Activated T-helper 9 cell treated with anti-CD3 and anti-CD28 coated beads, Interleukin-2, amount 50 U/mL, for 16 hours (primary cell): ENCODE measurements at places on chromosomes 16 and 17.

DNA sequence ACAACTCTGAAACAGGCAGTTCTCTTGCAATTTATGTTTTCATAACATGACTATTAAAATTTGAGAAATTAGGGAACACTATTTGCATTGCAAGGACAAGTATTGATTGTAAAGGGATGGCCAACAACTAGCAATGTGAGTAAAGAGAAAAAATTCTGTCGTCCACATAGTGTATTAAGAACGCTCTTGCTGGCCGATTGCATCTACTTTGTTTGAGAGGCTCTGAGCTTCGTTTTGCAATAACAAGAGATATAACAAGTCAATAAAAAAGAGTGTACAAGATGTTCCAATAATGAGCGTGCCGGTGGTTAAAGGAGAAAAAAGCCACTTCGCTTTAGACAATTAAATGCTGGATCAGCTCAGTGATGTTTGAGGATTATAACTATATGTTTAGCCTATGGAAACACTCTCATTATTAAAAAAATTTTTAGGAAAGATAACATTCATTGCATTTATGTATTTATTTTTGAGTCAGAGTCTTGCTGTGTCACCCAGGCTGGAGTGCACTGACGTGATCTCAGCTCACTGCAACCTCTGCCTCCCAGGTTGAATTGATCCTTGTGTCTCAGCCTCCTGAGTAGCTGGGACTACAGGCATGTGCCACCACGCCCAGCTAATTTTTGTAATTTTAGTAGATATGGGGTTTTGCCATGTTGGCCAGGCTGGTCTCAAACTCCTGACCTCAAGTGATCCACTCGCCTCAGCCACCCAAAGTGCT lies 19.2 kb upstream of the TOM1L1 start:
- no peak for DNase-seq

- no peak for DNase-seq
Observed at GRCh38 chr16:57690782-57691471, 3.7 kb upstream of the DRC7 start.

DNA sequence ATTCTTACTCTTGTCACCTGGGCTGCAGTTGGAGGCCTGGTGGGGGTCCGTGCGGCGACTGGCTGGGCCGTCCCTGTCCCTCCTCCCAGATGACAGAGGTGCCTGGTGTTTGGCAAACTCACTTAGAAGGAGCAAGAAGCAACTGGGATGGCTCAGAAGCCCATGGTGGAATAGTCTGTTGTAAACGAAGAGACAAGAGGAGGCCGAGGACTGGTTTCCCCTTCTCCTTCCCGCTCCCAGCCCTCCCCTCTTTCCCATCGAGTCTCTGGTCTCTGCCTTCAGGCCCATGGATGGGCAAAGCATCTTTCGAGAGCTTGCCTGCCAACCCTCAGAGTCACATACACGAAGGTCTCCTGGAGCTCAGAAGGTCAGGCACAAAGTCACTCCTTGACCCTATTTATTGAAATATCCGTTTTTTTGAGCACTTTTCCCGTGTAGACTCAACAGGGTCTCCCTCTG lies 364.4 kb downstream of the SEC14L1 start:
- no peak for DNase-seq

- no peak for DNase-seq
Observed at GRCh38 chr16:12988071-12988470, 86.7 kb downstream of the SHISA9 start.

DNA sequence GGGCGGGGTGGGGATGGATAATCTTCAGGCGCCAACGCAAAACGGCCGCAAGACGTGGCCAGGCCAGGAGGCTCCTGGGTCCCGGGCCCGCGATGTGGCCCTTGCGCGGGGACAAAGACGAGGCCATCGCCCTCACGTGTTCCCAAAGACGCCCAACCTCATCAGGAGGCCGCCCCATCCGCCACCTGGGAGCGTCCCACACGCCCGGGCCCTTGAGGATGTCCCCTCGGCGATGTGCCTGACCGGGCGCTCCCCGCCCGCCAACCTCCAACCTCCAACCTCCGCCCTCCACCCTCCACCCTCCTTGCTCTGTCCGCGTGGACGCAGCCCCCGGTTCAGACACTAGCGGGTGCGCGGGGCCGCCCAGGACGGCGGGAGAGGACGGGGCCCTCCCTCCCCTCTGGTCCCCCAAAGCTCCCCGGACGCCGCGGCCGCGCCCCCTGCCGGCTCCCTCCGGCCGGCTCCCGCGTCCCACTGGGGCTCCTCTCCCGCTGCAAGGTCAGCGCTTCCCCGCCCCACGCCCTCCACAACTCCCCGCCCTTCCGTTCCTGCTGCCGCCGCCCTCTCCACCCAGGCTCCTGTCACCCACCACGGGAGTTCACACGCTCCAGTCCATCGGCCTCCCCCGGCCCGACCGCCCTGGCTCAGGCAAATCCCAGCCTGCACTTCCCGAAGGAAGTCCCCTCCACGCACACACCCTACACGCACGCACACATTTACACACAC lies 250.8 kb upstream of the RPL38 start:
- DNase-seq = no peak
